ENCODE measurements at places on chromosomes 5 and 9. TPM values are rescaled to one million over a fixed set of nuclear protein-coding genes. Genes with fewer than 3 reads are reported as not detected.

DNA sequence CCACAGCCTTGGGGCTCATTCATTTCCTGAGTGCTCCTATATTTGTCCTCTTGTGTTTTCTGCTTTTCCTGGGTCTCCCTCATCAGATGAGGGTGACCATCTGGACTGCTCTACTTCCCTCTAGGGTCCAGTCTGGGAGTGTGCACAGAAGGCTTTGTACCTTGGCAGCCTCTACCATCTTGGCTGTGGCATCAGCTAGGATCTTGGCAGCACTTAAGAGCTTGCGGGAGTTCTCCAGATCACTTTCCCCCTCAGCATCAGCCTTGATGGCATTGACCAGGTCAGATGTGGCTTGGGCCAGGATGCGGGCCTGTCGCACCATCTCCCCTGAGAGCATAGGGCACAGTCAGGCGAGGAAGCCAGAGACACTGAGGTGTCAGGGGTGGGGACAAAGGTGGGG is 15.8 kb downstream of the TLN1 start:
- no peak for DNase-seq

GRCh38 chr5:1951165-1951816 is 68.6 kb upstream of the IRX4 start:
- DNase-seq: no peak

- DNase-seq: no peak
Observed at GRCh38 chr5:40784916-40785315, 13.3 kb downstream of the PRKAA1 start.

DNA sequence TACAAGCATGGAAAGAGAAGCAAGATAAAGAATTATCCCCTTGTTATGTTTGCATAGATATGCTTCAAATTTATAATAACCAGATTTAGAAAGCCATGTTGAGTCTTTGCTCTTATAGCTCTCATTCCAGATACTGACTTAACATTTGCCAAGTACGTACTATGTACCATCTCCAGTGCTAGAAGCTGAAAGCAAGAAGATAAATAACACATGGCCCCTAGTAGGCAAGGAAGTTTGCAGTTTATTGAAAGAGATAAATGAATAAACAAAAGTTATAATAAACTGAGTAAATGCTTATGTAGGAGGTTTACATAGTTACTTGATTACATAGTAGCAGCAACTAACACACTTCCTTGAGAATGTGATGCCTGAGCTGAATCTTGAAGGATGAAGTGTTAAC is 628.4 kb downstream of the HINT1 start:
- no peak for DNase-seq

DNA sequence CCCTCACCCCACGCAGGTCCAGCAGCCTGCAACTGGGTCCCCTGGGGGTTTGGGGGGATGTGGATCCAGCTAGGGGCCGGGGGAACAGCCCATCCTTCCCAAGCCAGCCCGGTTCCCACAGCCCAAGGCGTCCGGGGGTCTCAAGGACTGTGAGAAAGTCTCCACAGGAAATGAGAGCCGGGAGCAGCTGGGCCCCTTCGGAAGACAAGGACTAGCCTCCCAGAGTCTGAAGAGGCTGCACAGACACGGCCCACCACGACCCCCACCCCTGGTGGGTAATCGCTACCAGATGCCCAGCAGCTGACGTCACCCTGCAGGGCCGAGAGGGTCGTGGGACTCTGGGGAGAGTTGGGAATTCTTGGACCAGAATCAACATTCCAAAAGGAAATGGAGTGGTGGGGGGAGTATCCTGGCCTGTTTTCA is 10.5 kb downstream of the SH2D3C start:
- no peak for DNase-seq

DNA sequence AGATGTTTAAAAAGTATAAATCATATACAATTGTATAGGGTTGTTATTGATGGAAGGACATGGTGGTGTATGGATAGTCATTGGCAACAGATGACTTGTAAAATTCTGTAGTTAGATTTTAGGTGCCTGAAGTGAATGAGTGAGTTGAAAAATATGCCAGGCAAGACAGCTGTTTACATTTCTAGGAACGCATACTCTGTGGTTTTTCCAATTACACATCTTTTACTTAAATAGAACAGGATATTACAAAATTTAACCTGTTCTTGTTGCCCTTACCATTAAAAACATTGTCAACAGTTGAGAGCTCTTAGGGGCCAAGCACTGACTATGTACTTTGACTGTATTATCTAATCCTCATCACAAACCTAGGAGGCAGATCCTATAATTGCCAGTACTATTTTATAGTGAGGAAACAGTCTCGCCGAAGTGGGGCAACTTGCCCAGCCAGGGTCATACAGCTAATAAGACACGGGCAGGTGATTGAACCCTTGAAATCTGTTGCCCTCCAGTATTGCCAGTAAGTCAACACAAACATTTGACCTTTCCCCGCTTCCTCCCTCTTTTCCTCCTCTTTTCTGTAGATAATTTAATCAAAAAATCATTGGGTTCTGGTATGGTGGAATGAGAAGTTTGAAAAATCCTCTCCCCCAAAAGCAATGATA is 88.6 kb downstream of the MACROH2A1 start:
- DNase-seq: no peak

DNA sequence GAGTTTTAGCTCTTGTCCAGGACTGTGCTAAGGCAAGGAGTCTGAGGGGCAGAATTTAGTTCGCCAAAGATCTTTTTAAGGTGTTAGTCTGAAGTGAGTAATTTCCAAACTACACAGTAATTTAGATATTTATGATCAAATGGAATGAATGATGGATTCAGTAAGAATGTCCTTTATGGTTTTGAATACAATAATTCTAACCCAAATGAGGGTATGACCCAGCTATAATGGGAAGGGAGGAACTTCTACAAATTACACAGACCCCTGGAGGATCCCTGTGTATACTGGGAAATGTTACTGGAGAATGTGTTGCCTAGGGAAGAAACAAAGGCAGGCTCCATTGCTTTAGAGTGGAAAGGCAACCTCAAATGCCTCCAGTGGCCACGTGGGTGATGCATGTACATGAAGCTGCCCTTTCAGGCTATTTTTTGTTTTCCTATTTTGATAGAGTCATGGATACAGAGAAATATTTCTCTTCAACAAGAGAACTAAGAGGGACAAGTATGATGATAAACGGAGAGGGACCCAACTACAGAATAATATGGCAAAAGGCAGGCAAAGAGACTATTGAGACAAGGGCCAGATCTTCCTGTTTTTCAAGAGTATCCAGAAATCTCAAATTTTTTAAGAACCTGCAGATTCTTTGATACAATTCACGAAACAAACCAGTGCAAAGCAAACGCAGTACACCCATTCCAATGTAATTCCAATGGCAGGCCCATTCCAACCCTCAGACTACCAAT is 25.4 kb downstream of the SLC1A3 start:
- no peak for DNase-seq

GRCh38 chr5:144230806-144231205 is 60.1 kb downstream of the KCTD16 start:
- DNase-seq: no peak

GRCh38 chr5:56492812-56493211 is 259.7 kb upstream of the ANKRD55 start:
- DNase-seq: no peak

DNA sequence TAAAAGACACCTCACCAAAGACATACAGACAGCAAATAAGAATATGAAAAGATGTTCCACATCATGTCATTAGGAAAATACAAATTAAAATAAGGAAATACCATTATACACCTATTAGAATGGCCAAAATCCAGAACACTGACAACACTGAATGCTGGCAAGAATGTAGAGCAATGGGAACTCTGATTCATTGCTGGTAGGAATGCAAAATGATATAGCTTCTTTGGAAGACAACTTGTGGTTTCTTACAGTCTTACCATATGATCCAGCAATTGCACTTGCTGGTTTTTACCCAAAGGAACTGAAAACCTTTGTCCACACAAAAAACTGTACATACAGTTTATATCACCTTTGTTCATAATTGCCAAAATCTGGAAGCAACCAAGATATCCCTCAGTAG is 6.5 kb downstream of the TMEM161B start:
- DNase-seq: no peak

DNA sequence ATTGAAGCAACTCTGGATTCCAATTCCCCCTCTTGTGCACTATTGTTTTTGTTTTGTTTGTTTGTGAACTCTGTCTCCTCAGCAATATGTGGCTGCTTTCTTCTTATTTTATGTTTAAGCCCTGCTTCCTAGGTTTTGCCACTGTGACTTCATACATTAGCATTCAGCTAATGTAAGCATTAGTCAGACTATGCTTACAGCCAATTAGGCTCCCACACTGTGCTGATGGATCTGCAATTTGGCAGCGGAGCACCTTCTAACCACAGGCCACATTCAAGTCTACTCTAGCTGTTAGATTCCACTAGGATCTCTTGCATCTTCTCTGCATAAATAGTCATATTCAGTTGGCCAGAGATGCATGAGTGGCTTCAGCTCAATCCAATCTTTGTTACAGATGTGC is 9.6 kb upstream of the BICD2 start:
- no peak for DNase-seq

DNA sequence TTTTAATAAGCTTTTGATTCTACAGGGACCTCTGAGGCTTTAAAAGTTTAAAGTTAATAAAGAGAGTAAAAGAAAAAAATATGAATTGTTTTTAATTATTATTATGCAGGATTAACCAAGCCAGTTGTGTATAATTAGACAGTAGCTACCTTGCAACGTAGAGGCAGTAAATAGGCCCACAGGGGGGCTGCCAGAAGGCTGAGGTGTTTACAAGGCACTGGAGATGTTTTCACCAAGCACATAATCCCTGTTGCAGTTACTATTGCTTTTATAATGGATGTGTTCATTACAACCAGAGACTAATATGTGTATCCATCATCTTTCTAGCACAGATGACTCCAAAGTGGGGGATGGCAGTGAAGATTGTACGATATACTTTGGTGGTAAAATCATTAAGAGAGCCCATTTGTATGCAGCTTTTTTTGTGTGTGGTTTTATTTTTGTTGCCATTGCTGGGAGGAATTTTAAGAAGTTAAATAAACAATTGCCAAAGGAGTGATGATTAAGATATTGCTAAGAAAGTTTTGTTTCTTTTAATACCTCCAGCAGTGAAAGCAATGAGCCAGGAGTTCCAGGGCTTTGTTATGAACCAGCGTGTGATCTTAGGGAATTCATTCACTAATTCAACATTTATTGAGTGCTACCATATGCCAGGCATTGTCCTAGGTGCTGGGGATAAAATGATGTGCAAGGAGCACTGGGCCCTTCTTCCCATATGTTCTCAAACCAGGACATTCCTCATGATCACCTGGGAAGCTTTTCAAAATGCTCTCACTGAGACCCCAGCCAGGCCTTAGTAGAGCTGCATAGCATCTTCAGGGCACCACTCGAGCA is 138.7 kb upstream of the EFNA5 start:
- no peak for DNase-seq

DNA sequence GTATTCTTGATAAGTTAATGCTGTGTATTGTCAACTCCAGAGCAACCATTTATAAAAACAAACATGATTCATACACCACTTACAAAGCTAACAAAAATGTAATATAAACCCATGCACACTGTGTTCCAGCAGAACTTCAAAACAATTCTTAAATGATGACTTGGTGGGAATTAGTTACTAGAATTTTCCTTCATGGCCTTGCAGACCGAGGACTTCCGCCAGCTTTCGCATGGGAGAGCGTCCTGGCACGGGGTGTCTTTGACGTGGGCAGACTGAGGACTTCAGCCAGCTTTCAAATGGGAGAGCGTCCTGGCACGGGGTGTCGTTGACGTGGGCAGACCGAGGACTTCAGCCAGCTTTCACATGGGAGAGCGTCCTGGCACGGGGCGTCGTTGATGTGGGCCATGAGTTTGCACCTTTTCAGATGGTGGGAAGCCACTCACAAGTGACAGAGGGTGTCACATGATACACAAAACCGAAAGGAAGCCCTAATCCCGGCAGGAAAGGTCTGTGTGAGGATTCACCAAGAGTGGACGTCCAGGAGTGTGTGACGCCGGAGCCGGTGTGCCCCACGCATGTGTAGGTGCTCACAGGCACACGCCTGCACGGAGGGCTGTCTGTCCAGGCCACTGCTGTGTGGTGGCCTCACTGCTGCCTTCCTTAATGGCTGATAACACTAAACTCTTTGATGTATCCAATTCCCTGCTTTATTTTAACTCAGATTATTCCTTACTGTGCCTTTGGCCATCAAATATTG is 211.3 kb upstream of the IRX4 start:
- DNase-seq: no peak

DNA sequence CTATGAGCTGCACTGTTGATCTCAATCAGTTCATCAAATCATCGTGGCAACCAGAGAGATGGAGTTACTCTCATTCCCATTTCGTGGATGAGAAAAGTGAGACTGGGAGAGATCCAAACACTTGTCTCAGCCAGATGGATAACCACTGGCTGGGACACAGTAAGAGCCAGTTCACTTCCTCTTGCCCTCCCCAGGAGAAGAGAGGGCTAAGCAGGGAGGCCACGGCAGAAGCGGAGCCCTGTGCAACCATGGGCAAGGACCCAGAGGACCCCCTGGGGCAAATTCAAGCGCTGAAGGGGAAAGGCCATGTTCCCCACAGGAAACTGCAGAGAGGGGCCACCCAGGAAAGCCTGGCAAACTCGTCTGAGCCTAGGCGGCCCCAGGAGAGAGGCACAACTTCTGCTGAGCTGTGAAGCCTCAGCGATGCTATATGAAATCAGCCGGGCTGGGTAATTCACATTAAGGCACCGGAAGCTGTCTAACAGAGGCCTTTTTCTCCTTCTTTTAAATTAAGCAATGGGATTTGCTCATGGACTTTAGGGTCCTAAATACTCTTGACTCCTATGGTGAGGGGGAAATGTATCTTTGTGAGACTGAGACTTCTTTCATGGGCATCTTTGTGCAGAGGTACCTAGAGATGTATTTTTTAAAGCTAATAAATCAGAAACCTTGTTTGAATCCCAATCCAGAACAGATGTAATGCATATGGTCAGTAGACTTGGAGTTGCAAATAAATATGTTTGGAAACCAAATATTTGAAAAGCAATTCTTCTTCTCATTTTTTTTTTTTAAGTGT is 137.1 kb upstream of the SMIM23 start:
- no peak for DNase-seq

DNA sequence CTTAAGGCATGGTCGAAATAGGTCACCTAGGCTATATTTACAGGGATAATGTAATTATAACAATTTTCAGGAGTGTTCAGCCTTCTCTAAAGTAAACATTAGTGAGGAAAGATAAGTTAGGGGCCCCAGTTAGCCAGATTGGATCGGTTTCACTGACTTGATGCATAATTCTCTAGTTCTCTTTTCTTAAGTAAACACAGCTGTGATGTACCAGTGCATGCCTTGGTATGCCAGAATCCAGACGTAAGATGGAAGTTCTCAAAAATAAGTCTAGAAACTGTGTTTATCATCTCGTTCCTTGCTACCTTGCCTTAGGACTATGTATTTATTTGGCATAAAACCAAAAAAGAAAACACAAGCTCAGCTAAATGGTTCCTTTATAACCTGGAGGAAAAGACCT is 442.2 kb upstream of the CLINT1 start:
- no peak for DNase-seq

The CDK5RAP2 gene
- total RNA-seq: 62.2 TPM

The TAF1L gene
- not detected for total RNA-seq

The LCN1 gene
- total RNA-seq: not detected

The SGTB gene
- 59.5 TPM for total RNA-seq

The DCAF10 gene
- 12.1 TPM for total RNA-seq

The SPATA6L gene
- total RNA-seq: 9.2 TPM

The ABL1 gene
- 39.9 TPM for total RNA-seq

The DELE1 gene
- 101 TPM for total RNA-seq
